ENCODE measurements at places on chromosomes 12 and 14. TPM values are rescaled to one million over a fixed set of nuclear protein-coding genes. Genes with fewer than 3 reads are reported as not detected.

DNA sequence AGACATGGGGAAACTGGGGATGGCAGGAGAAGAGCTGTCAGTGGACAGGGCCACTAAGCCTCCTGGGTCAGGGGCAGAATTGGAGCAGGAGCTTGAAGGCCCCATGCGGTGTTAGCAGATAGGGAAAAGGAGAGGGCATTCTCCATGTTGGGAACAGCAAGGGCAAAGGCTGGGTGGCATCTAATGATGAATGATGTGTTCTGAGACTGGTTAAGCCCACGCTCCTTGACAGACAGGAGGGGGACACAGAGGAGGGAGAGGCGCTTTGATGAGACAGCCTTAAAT, 63.0 kb downstream of the CLMN start:
- no peak for DNase-seq

DNA sequence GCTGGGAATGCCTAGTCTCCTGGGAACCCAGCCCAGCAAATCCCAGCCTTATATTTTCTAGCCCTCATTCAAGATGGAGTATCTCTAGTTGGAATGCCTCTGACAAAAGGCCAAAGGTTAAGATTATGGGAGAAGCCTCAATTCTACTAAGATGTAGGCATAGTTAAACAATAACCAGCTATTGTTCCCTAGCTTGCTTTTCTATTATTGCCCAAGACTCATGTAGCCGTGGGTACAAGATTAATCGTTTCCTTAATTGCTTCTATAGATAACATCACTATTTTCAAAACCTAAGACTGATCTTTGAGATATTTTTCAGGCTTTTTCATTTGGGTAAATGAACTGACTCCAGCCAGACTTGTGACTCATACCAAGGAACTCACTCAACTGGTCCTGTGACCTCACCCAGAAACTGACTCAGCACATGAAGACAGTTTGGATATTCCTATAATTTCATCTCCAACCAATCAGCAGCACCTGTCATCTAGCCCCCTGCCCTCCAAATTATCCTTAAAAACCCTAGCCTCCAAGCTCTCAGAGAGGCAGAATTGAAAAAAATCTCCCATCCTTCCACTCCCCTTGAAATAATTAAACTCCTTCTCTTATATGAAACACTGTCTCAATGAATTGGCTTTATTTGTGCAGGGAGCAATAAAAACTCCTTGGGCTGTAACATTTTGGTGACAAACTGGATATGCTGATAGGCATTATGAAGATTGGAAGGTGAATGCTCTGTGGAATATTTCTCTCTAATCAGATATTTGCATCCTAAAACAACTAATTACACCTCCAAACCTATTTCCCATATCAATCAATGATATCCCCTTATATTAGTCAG, 589.0 kb downstream of the C12orf50 start:
- DNase-seq, result no peak

DNA sequence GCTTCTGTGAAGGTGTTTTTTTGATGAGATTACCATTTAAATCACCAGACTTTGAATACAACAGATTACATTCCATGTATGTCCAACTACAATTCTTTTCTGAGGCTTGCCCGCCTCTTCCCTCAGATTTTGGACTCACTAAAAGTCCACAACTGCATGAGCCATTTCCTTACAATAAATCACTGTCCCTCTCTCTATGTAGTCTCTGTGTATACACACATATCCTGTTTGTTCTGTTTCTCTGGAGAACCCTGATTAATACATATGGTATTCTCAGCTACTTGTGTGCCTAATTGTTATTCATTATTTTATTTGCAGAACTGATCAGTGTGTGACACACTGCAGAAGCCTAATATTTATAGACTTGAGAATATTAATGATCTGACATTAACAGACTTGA, 2.4 kb upstream of the MIPOL1 start:
- DNase-seq, result no peak

DNA sequence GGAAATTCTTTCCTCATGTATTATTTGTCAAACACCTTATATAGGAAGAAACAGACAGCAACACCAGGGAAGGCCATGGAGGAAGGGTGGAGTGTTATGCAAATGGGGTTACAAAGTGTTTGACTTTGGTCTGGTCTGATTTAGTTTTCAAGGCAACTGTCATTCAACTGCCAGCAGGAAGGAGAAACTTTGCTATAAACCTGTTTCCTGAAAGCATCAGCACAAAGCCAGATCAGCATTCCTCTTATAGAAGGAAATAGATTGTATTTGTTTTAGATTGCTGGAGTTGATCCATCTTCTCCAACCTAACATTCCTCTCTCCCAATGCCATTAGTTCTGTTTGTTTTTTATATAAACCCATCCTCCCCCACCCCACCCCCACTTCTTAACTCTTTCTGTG, 65.7 kb downstream of the STAB2 start:
- DNase-seq, result no peak

- DNase-seq, result no peak
Measured at GRCh38 chr14:51472881-51473280, 178.8 kb upstream of the FRMD6 start.

DNA sequence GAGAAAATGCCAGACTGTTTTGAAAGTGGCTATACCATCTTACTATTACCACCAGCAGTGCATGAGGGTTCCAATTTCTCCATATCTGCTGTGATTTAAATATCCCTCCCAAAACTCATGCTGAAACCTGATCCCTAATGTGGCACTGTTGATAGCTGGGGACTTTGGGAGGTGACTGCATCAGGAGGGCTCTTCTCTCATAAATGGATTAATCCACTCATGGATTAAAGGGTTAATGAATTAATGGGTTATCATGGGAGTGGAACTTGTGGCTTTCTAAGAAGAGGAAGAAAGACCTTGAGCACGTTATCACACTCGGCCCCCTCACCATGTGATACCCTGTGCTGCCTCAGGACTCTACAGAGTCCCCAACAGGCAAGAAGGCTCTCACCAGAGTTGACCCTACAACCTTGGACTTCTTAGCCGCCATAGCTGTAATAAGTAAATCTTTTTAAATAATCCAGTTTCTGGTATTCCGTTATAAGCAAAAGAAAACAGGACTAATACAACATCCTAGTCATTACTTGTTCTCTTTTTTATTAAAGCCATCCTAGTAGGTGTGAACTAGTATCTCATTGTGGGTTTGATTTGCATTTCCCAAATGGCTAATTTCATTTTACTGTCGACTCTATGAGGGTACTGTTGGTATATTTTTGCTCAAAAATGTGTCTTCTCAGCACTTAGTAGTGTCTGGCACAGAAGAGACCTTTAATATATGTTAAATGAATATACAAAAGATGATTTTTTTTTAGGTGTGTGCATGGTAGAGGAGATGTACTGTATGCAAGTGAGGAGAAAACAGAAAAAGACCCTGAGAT, 14.3 kb downstream of the PPP1R12A start:
- DNase-seq, result no peak

DNA sequence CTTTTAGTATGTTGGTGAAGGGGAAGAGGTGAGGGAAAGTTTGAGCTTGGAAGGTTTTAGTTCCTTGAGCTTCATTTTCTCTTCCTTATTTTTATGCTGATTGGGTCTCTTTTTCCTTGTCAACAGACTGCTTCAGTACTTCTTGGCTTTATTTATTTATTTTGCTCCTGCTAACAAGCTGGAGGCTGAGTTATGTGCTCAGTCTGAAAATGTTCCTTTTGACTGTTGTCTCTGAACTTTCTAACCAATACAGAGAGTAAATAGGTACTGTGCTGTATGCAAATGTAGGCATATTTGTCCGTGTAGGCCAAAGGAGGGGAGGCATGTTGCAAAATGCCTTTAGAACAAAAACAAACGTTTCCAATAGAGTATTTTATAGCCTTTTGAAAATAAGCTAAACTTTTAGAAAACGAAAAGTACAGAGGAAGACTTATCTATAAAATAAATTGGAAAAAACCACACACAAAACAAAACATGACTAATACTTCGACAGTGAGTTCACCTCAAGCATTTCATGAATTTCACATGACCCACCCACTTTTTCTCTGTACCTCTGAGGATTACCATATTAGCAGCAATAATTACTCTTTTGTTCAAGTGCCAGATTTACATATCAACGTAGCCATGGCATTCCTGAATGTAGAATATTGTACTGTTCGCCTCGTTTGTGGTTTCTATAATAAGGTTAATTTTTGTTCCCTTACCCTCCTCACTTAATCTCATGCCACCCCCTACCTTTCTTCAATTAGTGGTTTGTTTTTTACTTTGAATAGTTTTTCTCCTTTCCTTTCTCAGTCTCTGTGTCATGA, 4.7 kb upstream of the CREBL2 start:
- DNase-seq, result no peak

GRCh38 chr14:23245282-23245681, 7.5 kb downstream of the RNF212B start:
- DNase-seq, result no peak

- no peak for DNase-seq
Measured at GRCh38 chr12:94460616-94460959, 921 bp upstream of the CEP83 start.

GRCh38 chr12:16220120-16220519, 57.4 kb downstream of the SLC15A5 start:
- no peak for DNase-seq

- no peak for DNase-seq
Measured at GRCh38 chr12:39805651-39806050, 186.0 kb upstream of the ABCD2 start.

- DNase-seq, result no peak
Measured at GRCh38 chr12:129570796-129571400, 332.9 kb downstream of the TMEM132D start.

GRCh38 chr12:82515652-82516051, 157.3 kb downstream of the METTL25 start:
- DNase-seq, result no peak

DNA sequence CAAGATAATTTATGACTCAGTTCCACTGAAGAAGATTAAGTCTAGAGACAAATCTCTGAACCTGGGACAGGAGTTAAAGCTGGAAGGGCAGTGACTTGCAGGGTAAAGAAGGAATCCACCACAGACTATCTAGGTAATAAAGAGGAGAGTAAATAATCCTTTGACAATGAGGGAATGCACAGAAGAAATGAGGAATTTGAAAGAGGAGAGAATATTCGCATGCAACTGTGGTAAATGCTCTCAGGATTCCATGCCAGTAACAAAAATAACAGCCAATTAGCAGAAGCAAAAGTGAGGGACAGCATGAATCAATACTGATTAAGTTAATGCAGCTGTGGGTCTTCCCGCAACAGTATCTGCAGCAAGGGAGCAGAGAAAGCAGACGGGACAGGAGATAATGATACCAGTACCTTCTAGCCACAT, 77.0 kb downstream of the KITLG start:
- no peak for DNase-seq

DNA sequence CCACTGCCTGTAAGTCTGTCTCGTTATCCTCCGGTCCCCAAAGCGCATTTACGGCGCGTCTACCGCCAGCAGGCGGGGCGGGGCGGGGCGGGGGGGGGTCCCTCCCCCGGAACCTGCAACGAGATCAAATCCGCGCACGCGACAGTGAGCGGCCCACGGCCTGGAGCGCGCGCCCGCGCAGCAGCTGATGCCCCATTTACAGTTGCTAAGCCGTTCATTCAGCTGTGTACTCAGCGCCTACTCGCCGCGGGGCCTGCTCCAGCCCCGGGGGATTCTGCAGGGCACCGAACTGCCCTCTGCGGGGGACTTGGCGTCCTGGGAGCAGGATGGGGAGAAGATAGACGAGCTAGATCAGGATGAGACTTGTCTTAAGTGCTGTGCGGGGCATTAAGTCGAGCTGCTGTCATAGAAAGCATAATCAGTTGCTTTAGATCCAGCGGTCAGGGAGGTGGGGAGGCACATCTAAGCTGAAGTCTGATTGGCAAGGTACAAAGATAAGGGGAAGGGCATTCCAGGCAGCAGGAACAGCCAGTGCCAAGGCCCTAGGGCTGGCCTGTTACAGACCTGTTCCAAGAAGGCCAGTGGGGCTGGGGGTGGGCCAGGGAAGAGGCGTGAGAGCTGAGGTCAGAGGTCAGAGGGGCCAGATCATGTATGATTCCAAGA, 1.4 kb upstream of the CCDC85C start:
- peak; percentile 71 for DNase-seq

DNA sequence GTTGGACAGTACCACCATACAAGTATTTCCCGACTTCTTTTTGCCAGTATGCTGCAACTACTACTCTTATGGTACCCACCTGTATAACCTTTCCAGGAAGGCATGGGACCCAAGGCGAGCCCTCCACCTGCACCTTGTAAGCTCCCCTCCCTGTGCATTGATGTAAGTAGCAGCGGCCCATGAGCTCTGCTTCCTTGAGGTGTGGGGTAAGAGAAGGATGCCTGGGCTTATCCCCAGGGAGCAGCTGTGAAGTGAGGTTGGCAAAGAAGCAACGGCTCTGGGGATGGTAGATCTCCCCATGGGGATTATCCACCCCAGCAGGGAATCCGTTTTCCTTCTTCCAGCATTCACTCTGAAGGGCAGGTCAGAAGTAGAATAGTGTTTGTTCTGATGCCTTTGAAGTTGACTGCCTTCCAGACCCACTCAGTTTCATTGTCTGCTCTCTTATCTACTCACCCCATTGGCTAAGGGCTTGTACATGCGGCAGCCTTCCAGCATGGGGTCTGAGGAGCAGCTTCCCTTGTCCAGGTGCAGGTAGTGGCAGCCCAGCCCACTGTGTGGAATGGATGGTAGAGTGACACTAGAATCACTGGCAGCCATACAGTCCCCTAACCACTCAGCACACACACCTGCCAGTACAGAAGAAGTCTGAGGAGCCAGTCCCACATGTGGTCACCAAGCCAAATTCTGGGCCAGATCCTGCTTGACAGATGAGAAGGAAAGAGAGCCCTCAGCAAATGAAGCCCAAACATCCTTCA, 3.4 kb downstream of the CIROP start:
- DNase-seq, result no peak

DNA sequence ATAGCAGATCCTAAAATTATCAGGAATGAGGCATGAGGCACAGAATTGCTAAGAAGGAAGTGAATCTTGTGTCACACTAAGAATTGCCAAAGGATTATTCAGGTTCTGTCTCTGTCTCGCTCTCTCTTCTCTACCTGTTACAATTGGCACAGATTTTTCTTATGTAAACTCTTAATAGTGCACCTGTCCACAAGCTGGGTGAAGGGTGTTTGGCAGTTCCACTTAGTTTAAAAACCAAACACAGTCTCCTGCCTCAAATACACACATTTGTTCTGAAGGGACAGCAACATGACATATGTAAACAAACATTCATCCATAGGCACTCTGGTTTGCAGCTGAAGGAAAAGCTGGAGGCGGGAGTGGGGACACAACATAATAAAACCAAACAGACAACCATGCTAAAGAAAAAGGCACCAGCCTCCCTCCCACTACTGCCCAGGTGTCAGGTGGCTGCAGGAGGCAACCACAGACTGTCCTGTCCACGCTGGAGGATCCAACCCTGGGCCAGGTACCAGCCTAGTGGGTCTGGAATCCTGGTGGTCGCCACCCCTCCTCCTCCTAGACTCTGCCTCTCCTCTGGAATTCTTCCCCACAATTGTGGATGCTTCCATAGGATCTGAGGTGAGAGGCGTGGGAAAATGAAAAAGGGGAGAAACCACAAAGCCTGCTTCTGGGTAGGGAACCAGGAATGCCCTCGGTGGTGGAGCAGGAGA, 81.2 kb downstream of the TMEM260 start:
- DNase-seq, result no peak

- DNase-seq, result no peak
Measured at GRCh38 chr14:43786066-43786762, 720.9 kb downstream of the FSCB start.

- no peak for DNase-seq
Measured at GRCh38 chr12:55067701-55068100, 47.9 kb downstream of the NEUROD4 start.

- no peak for DNase-seq
Measured at GRCh38 chr12:113591480-113591974, 119.9 kb upstream of the LHX5 start.

The PLA2G1B gene
- total RNA-seq, result not detected

The AQP6 gene
- not detected for total RNA-seq

The GNB3 gene
- total RNA-seq, result 9.0 TPM

The LIN7A gene
- total RNA-seq, result 17.8 TPM

The RASSF3 gene
- total RNA-seq, result 57.3 TPM

The NPFF gene
- total RNA-seq, result 0.80 TPM

The SSTR1 gene
- total RNA-seq, result 0.93 TPM

The EIF2S1 gene
- 145 TPM for total RNA-seq

Data from H1 (cell line).